ENCODE measurements at places on chromosomes 12 and 14.

DNA sequence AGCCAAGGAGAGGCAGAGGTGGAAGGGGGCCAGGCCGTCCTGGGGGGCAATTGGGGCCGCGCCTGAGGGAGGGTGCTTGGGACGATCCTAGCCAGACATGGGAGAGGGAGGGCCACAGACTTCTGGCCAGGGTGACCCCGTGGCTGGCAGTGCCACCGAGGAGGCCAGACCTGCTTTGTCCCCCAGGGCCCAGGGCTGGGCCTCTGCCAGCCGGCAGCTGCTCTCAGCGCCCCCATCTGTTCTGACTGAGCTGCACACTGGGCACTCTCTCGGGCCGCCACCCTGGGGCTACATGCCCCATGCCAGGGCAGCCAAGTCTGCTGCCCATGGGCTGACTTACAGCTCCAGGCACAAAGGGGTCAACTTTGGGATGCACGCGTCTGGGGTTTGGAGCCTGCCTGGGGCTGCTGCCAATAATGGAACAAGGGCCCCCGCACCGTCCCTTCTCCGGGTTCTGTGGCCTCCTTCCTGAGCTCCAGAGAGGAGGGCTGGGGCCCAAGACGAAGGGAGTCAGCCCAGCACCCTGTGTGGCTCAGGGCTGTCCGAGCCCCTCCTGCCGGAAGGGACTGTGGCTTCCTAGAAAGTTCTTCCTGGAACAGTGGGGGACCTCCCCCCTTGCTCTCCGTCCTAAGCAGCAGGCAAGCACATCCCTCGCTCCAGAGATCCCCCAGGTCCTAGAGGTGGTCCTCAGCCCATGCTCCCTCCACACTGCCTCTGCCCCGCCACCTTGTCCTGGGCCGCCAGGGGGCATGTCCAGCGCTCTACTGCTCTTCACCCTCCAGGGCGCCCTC is 1.1 kb downstream of the ADSS1 start:
- no peak for DNase-seq

DNA sequence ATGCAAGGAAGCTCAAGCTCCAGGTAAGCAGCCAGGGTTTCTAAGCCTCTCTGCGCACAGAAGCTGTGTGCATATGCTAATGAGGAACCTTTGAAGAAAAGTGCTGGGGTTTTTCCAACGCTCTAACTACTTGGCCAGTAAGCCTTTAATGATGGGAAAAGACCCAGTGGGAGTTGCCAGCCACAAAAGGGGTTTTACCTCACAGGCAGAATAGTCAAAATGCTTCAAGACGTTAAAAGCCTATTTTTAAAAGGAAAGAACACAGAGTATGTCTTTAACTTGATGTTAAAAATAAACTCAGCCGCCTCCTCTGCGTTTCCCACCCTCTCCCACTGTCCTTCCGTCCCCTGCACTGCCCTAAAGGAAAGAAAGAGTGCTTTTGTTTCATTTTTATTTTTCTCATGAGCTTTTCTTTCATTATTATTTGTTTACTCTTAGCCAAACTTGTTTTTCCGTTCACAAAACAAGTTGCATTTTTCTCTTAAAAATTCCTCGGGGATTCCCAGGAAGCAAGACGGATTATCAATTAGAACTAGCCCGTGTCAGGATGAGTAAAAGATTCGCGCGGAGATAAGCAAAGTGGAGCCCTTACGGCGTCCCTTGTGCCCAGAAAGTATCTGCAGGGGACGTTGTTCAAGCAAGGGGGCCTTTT is 209.8 kb upstream of the NUDT4 start:
- DNase-seq, result no peak

DNA sequence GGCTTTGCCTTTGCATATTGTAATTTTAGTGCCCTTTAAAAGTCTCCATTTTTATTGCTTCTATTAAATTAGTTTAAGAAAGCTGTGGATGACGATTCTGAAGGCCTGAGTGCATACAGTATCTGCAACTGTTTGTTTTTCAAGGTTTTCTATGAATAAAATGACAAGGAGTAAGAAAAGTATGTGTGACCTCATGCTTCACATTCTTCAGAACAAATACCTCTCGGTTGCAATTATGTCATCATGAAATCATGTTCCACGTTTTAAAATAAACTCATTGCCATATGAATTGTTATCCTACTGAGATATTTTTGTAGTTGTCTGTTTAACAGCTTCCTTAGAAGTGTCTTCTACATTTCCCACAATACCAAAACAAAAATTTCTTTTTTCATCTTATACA is 374.6 kb downstream of the MDGA2 start:
- DNase-seq, result no peak

DNA sequence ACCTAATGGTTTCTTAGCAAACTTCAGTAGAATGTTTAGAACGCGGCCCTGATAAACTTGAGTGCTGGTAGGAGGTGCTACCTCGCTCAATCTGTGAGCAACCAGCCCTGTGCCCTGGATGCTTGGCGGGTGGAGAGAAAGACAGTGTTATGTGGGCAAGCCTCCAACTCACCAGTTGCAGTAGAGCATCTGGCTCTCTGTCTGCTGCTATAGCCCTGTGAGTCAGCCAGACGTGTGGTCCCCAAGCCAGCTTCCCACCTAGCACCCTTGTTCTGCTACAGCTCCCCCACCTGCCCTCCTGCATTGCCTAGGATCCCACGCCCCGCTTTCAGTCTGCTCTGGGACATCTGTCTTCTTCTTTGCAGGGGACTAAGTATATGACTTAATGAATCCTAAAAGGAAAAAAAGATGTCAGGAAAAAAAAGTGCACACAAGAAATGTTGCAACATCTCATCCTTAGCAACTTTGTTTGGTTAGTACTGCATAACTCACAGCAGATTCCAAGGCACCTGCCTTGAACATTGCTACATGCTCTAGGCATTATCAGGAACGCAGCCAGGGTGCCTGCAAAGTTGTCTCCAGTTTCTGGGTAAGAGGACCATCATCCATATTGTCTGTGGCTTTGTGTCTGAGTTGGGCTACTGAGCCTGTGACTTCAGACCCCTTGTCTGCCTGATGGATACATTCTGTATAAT is 13.6 kb downstream of the SNRNP35 start:
- no peak for DNase-seq

Data from Panc1 (cell line).